ENCODE measurements at places on chromosomes 6 and 20.

DNA sequence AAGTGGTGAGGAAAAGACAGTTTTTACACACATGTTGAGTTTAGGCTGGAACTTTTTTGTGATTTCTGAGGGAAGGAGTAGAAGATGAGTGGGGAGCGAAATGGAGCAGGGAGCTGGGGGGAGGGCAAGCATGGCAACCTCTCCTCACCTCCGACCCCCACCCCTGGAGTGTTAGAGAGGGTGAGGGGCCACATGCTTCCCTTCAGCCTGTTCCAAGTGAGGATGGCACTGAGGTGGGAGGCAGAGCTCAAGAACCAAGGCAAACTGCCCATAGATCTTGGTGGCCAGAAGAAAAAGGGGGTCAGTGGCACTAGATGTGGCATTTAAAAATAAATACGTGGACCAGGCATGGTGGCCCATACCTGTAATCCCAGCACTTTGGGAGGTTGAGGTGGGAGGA lies 4.8 kb downstream of the TTBK1 start:
- no peak for DNase-seq

- no peak for DNase-seq
Measured at GRCh38 chr6:29479560-29479959, 8.2 kb downstream of the MAS1L start.

GRCh38 chr20:62365814-62366369 lies 1.2 kb downstream of the LAMA5 start:
- DNase-seq = no peak

DNA sequence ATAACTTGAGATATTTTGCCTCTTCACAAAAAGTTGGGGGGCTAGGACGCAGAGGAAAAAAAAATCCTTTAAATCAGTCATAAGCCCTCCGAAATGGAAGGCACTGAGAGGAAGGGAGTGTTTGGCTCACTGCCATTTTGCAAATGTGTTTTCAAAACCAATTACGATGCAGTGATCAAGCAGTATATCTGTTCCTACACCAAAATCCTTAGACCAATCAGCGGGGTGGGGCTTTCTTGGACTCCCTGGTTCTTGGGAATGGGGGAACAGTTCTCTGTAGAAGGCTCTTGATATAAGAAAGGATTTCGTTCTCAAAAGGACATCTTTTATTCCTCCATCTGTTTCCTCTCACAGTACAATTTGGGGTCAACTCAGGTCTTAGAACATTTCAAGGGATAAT lies 478.6 kb upstream of the JARID2 start:
- no peak for DNase-seq

DNA sequence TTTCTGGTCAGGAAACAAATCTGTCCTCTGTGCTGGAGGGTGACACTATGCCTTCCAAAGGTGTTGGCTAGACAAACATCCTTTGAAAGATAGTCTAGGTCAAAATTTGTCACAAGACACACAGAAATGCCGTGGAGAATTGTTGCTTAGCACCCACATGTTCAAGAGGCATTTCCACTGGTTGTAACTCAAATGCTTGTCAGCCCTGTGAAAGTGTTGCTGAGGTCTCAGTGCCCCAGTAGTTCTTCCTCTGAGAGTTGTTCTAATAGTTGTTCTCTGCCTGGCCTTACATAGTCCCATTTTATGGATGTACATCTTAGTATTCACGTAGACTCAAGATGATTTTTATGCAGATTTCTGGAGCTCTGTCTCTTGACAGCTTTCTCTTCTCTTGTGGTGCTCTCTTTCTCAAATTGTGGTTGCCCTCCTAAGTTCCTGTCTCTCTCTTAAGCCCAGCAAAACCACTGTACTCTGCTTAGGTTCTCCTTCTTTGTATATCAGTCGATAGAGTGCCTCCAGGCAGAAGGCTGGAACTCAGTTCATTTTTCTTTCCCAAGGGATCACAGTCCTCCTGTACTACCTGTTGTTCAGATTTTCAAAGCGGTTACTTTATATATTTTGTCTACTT lies 39.5 kb upstream of the REV3L start:
- DNase-seq = no peak

GRCh38 chr20:58471193-58472164 lies 43.7 kb downstream of the APCDD1L start:
- no peak for DNase-seq

DNA sequence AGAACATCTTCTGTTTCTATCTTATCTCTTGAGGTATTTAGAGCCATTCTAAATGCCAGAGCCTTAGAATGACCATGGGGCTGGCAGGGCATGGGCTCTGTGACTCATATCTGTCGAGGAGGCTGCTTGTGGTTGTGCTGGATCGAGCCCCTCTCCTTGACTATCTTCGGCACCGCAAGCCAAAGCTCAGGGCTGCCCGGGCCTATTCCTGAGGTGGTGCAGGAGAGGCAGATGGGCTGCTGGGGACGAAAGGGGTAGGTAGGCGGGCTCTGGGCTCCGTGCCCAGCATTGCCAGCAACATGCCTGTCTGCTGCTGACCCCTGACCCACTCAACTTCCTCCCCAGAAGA lies 89.9 kb downstream of the NOL4L start:
- no peak for DNase-seq

GRCh38 chr6:22807818-22808217 lies 238.5 kb downstream of the HDGFL1 start:
- DNase-seq = no peak

GRCh38 chr20:5067877-5068645 lies 51.7 kb downstream of the PCNA start:
- DNase-seq = no peak

DNA sequence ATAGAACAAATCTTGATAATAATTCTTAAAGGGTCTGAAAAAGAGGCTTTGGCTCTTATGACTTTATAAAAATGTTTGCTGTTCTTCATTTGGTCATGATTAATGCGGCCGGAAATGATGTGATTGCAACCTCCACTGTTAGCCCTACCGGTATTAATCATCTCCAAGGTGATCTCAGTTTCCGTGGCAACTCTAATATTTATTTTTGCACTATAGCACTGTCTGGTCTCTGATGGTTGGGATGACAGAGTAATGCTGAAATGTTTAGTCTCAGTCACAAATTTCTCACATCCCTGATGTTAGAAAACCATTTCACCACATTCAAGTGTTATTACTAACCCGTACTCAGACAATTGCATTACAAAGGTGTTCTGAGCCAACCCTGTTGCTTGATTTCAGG lies 87.4 kb downstream of the TMEM200A start:
- DNase-seq = no peak

DNA sequence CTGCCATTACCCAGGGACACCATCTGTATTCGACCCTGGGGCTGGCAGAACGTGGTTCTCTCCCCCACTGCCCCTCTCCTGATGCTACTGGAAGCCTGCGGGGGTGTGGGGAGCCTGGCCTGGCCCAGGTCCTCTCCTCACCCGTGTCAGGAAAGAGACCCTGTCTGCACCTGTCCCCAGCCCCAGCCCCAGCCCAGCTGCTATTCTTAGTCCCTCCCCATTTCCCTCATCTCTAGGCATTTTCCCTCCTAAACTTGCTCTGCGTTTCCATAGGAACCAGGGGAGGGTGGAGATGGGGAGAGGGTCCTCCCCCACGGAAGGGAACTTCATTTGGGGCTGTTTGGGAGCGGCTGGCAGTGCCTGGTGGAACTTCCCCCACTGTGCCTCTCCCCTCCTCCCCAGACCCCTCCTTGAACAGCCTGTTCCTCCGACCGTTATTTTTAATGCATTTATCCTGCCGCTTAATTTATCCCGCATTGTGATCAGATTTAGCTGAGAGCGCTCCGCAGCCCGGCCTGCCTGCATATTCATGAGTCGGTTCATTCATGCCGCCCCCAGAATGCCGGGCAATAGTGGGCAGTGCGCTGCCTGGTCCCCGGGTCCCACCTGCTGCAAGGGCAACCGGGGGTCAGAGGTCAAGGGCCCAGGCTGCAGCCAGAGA lies 31.8 kb upstream of the DLGAP4 start:
- DNase-seq = no peak

GRCh38 chr6:42029881-42030280 lies 20.4 kb upstream of the TAF8 start:
- no peak for DNase-seq

GRCh38 chr6:164345806-164346496 lies 931.4 kb downstream of the QKI start:
- DNase-seq = no peak

DNA sequence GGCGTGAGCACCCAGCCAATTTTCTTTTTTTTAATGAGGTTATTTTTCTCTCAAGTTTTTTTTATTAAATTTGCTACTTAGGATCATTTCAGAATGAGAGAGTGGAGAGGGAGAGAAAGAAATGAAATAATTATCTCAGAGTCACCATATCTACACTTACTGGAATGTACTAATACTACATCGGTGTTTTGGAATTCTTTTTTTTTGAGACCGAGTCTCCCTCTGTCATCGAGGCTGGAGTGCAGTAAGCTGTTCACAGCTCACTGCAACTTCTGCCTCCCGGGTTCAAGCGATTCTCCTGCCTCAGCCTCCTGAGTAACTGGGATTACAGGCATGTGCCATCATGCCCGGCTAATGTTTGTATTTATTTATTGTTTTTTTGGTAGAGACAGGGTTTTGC lies 27.8 kb downstream of the ANKRD6 start:
- no peak for DNase-seq

DNA sequence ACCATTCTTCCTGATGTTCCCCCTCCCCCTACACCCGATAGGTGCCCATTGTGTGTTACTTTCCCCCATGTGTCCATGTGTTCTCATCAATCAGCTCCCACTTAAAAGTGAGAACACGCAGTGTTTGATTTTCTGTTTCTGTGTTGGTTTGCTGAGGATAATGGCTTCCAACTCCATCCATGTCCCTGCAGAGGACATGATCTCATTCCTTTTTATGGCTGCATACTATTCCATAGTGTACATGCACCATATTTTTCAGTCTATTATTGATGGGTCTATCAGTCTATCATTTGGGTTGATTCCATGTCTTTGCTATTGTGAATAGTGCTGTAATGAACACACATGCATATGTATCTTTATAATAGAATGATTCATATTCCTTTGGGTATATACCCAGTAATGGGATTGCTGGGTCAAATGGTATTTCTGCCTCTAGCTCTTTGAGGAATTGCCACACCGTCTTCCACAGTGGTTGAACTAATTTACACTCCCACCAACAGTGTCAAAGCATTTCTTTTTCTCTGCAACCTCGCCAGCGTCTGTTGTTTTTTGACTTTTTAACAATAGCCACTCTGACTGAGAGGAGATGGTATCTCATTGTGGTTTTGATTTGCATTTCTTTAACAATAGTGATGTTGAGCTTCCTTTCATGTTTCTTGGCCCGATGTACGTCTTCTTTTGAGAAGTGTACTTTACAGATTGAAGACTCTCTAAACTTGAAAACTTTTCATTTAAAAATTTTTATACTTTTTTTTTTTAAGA lies 41.0 kb upstream of the GCNT2 start:
- DNase-seq = no peak

GRCh38 chr6:111838749-111839484 lies 34.3 kb downstream of the FYN start:
- no peak for DNase-seq

DNA sequence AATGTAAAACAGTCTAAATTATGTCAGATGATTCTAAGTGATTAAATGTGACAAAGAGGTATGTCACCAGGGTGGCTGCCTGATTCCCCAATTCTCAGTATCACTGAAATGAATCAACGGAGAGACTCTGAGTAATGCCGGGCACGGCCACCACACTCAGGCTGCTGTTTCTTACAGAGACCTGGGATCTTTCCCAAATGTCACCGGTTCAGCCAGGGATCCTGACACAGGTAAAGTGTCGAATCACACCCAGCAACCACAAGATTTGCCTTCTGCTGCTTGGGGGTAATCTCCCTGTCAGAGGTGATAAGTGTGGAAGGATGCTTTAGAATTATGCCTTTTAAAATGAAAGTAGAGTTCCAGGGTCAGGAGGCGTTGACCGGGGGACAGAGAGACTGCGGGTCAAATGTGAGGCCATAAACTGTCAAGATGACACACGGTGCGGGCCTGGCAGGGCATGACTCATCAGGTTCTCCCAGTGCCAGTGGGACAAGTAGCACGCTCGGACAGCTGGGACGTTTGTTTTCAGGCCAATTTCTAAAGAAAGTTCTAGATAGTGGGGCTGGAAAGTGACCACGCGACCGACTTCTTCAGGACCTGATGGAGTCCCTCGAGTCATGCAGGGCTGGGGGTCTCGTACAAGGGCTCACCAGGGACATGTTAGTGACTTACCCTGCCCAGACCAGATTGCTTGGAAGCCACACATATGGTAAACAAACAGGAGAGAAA lies 48.9 kb downstream of the PRDM1 start:
- no peak for DNase-seq

GRCh38 chr6:146803601-146804000 lies 204.8 kb downstream of the ADGB start:
- no peak for DNase-seq

DNA sequence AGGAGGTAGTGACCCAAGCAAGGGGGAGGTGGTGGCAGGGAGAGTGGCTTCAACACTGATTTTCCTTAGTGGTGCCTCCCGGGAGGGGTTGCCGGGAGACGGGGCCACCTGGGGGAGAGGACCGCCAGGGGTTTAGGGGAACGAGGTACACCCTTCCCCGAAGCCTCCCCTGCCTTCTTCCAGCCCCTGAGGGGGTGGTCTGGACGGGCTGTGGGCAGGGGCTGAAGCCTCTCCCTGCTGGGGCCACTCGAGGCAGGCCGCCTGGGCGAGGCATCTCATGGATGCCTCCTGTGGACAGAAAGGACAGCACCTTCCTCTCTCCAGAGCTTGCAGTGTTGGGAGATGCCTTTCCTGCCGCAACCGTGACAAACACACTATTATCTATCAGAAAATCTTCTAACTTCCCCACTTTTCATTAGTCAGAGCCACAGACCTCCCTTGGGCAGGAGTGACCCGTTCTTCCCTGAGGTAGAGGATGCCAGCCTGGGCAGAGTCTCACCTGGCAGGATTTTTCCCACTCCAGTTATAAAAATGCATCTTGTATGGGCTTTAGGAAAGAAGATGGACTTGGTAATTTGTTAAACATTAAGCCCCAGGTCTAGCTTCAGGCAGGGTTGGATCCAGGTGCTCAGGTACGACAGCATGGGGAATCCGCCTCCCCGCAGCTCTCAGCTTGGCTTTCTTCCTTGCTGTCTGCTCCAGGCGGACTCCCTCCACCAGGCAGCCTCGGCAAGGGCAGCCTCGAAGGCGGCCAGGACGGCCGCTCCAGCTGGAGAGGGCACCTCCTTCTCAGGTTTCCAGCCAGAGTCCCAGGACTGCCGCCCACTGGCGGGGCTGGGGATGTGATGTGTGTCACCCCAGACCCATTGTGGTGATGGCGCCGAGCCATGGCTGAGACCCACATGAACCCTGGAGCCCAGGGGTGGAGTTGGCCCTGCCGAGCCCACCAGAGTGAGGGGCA lies 11.0 kb downstream of the HRH3 start:
- DNase-seq = no peak

- no peak for DNase-seq
Measured at GRCh38 chr6:95686895-95687294, 109.6 kb downstream of the MANEA start.

- DNase-seq = no peak
Measured at GRCh38 chr6:16625291-16626265, 135.7 kb downstream of the ATXN1 start.

GRCh38 chr6:14292119-14292518 lies 174.5 kb downstream of the CD83 start:
- DNase-seq = no peak

DNA sequence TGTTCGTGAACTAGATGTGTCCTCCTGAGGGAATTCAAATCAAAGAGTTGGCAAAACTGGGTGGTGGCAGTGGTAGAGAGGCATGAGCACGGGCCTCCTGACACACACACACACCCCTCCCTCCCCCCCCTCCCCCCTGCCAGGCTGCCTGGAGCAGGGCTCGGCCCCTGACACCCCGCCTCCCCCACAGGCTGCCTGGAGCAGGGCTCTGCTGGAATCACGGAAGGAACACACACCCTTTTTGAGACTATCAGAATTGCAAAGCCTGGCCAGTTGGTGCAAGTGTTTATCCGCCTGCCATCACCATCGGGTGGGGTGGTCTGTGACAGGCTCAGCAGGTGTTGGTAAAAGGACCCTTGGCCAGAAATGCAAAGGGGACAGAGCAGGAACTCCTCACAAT lies 59.0 kb downstream of the FAM120B start:
- DNase-seq = no peak

All from CD4-positive, alpha-beta T cell treated with Interferon gamma for 1 hour (primary cell).